ENCODE measurements at places on chromosomes 6 and 20.

DNA sequence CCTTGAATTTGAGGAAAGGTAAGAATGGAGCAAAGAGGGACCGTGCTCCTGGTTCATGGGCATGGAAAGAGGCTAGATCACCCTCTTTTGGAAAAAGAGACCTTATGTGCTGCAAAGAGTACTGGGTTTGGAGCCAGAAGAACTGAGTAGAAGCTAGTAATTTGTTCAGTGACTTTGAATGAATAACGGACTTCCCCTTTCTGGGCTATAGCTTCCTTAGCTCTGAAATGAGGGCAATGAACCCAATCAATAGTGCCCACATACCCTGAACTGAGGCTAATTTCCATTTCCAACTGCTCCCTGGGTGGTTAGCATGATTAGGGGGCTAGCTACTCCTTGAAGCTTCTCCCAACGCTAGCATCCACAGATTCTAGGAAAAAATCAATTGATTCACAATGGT lies 121.4 kb downstream of the UNC5CL start:
- no peak for DNase-seq

GRCh38 chr6:111829998-111830397 lies 43.3 kb downstream of the FYN start:
- no peak for DNase-seq

GRCh38 chr20:15564981-15565380 lies 1008.3 kb downstream of the KIF16B start:
- DNase-seq: no peak

- DNase-seq: peak; percentile 92
Measured at GRCh38 chr6:44667226-44667625, 279.7 kb downstream of the CDC5L start.

GRCh38 chr6:107976155-107976783 lies 18.3 kb upstream of the SEC63 start:
- DNase-seq: no peak

DNA sequence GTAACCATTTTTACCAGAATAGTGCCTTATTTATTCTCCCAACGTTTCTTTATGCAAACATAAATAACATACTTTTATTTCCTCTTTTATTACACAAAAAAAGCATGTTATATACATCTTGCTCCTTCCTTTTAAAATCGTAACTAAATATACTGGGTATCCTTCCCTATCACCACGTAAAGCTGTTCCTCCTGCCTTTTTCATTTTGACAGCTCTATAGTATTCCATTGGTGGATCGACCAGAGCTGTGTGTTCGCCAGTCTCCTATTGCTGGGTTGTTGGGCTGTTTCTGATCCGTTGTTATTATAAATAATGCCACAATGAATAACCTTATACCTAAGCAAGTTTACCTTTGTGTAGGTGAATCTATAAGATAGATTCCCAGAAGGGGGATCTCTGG lies 46.9 kb upstream of the DDR1 start:
- DNase-seq: no peak

DNA sequence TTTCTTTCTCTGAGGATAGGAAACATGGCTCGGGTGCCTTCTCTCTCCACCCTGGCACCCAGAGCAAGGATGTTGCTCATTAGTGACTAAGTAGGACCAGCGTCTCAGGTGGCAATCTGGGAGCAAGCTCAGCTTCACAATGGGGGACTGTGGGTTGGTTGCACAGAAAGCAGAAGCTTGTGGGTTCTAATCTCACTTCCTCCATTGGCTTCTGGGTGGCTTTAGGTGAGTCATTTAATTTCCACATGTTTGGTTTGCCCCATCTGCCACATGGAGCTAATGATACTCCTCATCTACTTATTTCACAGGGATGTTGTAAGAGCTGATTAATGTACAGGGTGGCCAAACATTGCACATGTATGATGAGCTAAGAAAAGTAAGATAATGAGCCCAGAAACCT lies 54.8 kb upstream of the AKIRIN2 start:
- peak; percentile 76 for DNase-seq

GRCh38 chr20:58070664-58071196 lies 157.7 kb downstream of the ANKRD60 start:
- DNase-seq: no peak

DNA sequence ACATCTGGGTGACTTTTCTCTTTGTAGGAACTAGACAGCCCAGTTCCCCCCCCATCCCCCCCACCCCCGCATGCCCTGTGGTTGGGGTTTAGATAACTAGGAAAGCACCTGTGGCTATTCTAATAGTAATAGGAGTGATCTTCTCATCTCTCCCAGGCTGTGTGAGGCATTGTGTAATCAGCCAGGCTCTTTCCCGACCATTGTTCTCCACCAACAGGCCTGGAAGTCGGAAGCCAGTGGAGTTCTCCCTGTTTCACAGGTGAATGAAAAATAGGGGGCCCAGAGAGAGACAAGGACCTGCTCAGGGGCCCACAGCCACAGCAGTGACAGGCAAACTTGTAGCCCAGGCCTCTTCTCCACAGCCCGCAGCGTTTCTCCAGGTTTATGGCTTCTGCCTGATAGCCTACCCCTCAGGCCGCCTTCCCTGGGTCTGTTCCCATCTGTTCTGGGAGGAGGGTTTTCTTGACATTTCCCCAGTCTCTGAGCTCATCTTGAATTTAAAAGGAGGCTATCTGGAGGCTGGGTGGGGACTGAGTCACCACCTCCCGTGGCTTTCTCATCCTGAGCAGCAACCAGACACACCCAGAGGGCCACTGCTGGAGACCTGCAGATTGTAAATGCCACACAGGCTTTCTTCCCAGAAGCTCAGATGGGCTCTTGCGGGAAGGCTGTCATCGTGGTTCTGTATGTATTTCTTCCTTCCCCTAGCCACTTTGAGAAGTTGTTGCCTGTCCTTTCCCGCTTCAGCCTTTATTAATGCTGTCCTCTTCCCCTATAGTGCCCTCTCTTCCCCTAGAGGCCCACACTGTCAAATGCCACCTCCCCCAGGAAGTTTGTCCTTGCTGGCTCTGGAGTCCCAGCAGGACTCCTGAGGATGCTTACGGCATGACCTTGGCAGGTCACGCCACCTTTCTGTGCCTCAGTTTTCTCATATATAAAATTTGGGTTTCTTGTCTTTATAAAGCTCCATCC lies 75.9 kb upstream of the MYL9 start:
- DNase-seq: peak; percentile 88

- DNase-seq: no peak
Measured at GRCh38 chr20:62305765-62306413, 3.1 kb downstream of the ADRM1 start.

- no peak for DNase-seq
Measured at GRCh38 chr6:68502946-68503345, 132.1 kb upstream of the ADGRB3 start.

GRCh38 chr6:106149472-106150069 lies 63.4 kb downstream of the PRDM1 start:
- no peak for DNase-seq

DNA sequence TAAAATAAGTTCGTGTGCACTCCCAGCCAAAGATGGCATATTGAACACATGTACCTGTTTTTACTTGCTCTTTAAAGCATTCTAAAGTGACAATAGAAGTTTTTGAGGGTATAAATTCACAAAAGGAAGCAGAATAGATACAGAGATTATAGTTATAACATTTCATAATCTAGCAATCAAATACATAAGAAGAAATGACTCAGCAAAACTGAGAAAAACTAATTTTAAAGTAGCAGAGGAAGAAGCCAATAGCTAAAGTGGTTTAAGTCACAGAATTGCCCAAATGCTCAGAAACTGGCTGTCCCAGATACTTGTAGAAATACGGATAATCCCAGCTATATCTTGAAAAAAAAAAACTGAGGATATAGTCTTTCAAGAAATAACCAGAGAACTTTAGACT lies 49.2 kb upstream of the TBC1D32 start:
- DNase-seq: no peak

DNA sequence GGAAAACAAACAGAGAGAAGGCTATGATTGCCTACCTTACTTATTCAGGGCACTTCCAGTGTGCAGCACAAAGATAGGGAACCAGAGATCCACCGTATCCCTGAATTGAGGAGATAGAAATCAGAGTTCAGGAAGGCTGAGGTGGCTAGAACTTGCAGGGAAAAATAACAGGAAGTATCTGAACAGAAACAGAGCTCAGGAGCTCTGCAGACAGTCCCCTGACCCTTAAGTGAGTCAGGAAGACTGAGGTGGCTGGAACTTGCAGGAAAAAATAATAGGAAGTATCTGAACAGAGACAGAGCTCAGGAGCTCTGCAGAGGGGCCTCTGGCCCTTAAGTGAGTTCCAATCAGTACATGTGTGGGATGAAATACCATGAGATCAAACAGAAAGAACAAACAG lies 65.4 kb downstream of the RPRD1B start:
- no peak for DNase-seq

GRCh38 chr6:139648430-139649000 lies 274.1 kb upstream of the CITED2 start:
- DNase-seq: no peak

DNA sequence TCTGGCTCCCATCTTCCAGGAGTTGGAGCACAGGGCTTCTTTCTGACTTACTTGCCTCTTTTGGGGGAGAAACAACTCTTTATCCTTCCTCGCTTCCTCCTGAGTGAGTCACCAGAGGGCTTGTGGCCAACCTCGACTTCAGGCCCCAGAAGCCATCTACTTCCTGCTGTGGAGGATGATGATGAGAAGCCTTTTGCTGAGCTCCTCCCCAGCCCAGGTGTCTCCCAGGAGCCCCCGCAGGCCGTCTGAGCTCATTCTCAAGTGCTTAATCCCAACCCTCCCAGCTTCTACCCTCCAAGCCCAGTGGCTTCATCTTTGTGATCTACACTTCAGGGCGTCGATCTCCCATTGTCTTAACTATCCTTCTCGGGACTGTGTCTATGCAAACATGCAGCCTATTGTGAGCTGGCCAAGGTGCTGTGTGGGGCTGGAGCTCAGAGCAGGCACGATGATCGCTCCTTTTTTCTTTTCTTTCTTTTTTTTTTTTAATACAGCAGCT lies 27.9 kb downstream of the SDCBP2 start:
- peak; percentile 75 for DNase-seq

DNA sequence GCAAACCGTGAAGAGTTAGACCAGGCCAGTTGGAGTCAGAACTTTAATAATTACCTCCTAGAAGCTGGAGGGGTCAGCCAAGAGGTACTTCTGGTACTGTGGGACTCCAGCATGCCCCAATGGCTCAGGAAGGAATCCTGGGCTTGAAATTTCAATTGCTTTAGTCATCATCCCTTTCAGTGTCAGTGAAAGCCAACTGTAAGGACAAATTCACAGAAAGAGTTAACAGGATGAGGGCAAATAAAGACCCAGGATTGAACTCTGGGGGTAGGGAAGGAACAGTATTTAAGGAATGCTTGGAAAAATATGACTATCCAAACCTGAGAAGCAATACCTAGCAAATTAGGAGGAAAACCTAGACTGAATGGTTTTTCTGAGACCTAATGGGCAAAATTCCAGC lies 735.1 kb upstream of the MARCKS start:
- DNase-seq: peak; percentile 95

DNA sequence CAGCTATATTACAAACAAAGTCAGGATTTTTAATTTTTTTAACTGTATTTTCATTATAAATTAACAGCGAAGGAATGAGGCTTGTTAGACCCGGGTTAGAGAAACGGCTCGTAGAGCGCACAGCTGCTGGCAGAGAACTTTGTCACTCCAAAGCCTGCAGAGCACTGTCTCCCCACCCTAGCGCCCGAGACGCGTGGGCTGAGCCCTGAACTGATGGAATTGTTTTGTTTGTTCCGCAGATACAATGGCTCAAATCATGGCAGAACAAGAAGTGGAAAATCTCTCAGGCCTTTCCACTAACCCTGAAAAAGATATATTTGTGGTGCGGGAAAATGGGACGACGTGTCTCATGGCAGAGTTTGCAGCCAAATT lies 810 bp downstream of the LAMP5 start:
- DNase-seq: no peak

DNA sequence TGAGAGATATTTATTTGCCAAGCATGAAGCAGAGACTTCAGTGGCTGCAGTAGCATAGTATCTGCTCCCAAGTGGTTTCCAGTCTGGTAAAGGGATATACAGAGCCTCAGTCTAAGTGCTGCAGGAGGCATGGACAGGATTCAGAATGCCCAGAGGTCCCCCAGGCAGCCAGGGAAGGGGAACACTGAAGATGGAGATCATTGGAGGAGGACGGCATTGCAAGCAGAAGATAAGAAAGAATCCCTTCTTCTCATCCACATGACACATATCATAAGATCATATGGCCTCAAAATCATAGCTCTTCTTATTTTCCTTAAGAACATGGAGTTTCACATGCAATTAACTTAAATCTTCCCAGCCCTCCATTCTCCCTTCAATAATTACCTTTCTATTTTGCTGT lies 136.1 kb downstream of the KCNQ5 start:
- DNase-seq: no peak

DNA sequence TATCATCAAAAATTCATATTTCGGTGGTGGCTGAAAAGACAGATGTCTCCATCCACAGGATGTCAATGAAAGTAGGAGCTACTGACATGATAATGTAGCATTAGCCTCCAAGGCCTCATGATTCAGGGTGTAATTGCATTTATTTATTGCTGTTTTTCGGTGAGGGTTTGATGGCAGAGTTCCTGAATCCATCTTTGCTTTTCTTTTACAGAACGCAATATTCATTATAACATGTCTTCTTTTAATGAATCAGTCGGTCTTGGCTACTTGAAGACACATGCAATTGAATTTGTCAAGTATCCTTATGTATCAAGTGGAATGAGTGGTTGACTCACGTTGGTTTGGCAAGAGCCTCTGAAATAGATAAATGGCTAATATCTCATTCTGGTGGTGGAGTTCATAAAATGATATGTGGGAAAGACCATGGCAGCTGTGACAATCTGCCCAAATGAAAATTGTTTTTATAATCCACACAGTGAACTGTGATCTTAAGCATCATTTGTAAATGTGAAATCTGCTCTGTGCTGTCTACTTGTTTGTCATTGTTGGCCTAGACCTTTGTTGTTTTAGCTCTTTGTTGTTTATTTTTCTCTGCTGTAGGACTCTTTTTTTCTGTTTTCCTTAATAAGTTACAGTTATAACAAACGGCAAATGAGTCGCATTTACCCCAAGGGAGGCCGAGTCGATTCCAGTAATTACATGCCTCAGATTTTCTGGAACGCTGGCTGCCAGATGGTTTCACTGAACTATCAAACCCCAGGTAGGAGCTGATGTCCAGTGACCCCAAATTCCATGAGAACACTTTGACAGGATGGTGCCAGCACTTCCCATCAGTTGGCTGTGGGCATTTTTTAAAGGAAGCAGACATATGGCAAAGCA lies 105.7 kb upstream of the LAMP5 start:
- DNase-seq: peak; percentile 68

GRCh38 chr20:53895385-53895755 lies 175.0 kb downstream of the BCAS1 start:
- DNase-seq: no peak

GRCh38 chr6:23319582-23319981 lies 750.2 kb downstream of the HDGFL1 start:
- no peak for DNase-seq
